ENCODE measurements at places on chromosomes 1 and 21.
A peak's percentile ranks its signal among the peaks of the same experiment; 100 is the strongest.

GRCh38 chr1:92441697-92442342 lies 44.9 kb downstream of the GFI1 start:
- no peak for DNase-seq

- no peak for DNase-seq
Observed at GRCh38 chr1:42769811-42770210, 2.8 kb downstream of the C1orf50 start.

DNA sequence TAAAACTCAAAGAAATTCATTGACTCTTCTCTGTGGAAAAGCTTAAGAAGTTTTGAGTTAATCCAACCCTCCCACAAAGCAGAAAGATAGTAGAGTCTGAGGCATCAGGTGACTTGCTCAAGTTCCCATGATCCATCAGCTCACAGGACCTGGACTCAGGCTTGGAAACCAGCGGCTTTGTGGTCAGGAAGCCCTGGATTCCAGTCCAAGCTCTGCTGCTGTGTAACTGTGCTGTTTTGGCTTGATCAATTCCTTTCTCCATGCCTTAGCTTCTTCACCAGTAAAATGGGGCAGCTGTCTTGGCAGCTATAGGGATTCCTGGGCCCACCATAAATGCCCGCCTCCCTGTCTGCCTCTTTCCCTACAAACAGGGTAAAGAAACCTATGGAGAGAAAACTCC lies 180.2 kb downstream of the HIVEP3 start:
- no peak for DNase-seq

GRCh38 chr1:207365063-207365462 lies 43.6 kb downstream of the CD55 start:
- no peak for DNase-seq

DNA sequence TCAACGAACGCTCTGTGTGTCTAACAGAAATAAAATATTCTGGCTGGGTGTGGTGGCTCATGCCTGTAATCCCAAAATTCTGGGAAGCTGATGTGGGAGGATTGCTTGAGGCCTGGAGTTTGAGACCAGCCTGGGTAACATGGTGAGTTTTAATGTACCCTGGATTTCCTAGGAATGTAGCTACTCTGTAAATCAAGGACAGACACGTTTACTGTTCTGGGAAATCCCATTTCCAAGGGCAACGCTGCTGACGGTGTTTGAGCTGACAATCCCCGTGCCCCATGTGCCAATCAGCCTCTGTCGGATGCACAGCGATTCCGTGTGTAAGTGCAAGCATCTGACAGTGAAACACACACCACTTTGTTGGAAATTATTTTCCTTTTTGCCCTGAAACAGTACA lies 8.0 kb downstream of the CORT start:
- DNase-seq, result no peak

DNA sequence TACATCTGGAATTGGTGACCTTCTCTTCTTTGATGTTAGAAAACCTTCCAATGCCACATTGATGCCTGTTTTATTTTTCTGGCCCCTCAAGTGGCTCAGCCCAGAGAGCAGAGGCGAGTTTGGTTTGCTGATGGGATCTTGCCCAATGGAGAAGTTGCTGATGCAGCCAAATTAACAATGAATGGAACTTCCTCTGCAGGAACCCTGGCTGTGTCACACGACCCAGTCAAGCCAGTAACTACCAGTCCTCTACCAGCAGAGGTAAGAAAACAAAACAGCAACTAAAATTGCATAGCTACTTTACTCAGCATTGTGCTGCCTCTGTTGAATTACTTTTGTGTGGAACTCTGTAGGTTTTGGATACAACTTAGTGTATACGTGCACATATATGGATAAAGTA lies 97.6 kb downstream of the CC2D1B start:
- DNase-seq, result no peak

DNA sequence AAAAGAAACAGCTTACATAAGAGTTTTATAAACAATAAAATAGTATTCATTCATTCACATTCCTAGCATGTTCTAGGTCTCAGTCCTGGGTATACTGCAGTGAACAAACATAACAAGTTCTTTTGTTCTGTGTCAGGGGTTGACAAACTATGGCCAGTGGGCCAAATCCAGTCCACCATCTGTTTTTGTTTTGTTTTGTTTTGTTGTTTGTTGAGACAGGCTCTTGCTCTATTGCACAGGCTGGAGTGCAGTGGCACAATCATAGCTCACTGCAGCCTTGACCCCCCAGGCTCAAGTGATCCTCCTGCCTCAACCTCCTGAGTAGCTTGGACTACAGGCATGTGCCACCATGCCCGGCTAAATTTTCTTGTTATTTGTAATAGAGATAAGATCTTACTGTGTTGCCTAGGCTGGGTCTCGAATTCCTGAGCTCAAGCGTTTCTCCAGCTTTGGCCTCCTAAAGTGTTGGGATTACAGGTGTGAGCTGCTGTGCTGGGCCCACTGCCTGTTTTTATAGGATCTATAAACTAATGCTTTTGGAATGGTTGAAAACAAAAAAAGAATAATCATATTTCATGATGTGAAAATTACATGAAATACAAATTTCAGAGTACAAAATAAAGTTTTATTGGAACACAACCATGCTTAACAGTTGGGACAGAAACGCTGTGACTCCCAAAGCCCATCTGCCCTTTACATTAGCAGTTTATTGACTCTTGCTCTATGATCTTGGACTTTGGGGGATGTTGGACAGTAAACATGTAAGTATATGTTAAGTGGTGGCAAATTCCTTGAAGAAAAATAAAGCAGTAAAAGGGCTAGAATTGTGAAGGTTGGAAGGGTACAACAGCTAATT lies 17.9 kb downstream of the CAPZA1 start:
- no peak for DNase-seq

DNA sequence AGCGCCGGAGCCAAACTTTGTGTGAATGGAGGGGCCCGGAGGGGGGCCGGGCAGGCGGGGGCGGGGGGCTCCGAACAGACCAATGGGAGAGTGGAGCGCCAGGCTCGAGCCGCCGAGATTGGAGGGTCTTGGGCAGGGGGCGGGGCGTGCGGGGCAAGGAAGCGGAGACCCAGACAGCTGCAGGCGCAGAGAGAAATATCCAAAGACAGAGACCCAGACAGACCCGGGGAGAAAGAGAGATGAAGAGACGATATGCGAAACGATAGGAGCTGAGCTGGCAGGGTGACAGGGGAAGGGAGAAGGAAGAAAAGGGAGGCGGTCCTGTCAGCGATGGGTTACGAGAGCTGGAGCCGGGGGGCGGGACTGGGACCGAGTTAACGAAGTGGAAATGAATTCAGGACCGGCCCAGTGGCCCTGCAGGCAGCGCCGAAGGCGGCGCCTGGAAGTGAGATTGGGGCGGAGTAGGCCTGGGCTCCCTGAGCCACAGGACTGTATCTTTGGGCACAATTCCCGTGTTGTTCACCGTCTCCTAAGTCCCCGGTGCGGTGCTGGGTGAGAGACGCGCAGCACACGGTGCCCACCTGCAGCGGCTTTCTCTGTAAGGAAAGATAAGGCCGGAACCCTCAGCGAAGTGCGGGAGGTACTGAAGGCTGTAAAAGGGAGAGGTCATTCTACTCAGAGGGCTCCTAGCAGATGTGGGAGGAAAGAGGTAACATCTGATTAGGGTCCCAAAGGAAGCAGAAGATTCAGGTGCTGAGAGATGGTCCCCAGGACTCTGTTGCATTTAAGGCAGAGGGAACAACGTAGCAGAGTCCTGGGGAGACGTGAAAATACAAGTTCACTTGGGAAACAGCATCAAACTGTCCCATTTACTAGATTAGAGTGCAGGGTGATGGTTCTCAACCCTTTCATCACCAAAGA lies 543 bp upstream of the KCNJ10 start:
- DNase-seq, result peak; percentile 20

DNA sequence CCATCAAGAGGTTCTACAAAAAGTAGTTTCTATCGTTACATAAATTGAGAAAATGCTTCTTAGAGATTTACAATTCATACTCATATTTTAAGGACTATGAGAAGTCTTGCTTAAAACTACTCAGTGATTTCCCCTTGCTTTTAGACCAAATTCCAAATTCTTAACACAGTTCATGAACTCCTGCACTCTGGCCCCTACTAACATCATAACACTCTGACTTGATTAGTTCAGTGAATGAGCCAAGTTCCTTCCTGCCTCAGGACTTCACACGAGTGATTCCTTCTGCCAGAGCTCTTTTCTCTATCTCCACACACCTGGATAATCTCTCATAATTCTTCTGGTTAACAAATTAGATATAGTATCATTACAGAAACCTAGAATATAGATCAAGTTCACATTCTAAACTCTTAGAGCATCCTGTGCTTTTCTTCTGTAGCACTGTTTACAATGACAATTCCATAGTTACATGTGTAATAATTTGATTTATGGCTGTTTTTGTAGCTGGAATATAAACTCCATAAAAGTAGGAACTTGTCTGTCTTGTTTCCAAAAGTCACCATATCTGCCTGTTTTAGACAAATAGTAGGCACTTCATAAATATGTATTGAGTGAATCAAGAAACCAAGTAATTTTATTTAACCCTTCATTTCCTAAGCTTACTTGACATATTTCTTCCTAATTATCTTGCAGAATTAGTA lies 59.9 kb downstream of the NUF2 start:
- no peak for DNase-seq

- DNase-seq, result no peak
Observed at GRCh38 chr21:45417951-45418300, 13.0 kb downstream of the COL18A1 start.

GRCh38 chr1:18182398-18183160 lies 75.0 kb downstream of the IGSF21 start:
- DNase-seq, result no peak

- DNase-seq, result no peak
Observed at GRCh38 chr1:53348486-53349368, 20.9 kb upstream of the LRP8 start.

DNA sequence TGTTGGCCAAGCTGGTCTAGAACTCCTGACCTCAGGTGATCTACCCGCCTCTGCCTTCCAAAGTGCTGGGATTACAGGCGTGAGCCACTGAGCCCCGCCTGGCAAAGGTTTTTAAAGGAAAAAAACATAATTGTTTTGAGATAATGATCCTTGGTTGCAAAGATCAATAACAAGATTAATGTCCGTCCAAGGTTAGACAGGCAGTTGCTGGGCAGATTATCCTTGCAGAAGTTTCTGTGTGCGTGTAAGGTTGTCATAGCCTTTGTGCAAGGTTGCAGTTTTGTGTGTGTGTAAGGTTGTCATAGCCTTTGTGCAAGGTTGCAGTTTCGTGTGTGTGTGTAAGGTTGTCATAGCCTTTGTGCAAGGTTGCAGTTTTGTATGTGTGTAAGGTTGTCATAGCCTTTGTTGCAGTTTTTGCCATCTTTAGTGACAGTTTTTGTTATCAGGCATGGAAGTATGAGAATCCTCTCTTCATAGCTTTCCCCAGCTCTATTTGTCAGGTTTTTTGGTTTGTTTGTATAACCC lies 3.6 kb downstream of the YBEY start:
- no peak for DNase-seq

DNA sequence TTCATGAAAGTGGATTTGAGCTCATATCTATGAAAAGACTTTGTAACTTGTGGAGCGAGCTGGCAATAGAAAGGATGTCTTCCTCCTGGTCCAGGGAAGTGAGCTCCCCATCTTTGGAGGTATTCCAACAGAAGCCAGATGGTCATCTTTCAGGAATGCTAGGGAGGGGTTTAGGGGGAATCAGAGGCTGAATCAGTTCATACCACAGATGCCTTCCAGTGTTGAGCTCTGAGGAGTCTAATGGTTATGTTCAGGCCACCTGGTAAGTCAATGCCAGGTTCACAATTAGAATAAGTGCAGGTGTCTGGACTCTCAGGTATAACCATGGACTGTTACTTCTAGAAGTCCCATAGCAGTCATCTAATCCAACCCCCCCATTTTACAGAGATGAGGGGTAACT lies 119.1 kb downstream of the ACTL8 start:
- DNase-seq, result no peak

DNA sequence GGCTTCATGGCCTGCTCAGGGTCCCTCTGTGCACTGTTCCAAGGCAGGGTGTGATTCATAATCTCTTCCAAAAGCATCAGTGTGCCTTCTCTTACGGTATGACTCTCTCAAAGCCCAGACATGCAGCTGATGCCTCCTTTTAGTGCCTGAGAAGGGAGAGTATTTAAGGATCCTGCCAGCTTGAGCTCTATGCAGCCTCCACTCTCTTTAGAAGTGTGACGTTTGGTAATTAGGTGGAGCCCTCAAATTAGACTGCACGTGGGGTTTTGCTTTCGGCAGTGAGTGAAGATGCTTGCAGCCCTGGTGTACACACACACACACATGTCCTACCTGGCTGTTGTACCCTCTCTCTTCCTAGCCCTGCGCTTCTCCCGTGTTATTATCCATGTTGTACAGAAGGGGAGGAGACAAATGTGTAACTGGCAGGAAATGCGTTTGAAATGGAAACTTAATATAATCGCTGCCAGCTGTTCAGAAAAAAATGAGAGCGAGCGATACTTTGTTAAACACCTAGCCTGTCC lies 2.6 kb upstream of the C1orf174 start:
- DNase-seq, result no peak

DNA sequence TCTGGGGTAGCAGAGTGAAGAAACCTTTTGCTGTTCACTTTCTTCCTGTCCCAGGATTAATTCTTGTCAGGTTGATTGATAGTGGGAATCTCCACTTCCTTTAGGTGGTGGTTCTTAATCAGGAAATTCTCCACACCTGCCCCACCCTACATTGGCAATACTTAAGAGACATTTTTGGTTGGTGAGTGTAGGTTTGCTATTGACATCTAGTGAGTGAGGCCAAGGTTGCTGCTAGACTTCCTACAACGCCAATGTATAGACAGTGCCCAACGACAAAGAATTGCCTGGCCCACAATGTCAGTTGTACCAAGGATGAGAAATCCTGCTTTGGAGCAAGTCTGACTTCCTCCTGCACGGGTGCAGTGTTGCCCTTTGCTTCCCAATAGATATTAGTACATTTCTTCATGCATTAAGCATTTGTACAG lies 38.5 kb downstream of the MAP3K7CL start:
- DNase-seq, result no peak

DNA sequence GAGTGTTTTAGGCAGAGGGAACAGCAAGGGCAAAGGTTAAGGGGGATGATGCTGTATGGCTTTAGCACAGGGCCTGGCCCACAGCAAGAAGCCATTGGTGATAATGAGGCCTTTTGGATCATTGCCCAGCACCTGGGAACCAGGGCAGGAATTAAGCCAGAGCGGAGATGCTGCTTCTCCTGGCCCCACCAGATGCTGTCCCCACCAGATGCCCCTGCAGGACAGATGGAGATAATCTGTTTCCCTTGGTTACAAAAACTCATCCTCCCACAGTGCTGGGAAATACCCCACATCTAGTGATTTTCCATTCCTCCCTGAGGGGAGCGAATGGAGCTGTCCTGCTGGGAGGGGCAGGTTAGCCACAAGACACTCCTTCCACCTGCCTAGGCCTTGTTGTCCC lies 18.8 kb downstream of the OPRD1 start:
- DNase-seq, result no peak

GRCh38 chr1:7289694-7290093 lies 481.4 kb upstream of the VAMP3 start:
- no peak for DNase-seq

- no peak for DNase-seq
Observed at GRCh38 chr1:45356186-45356585, 15.9 kb upstream of the MUTYH start.

GRCh38 chr1:165861911-165862310 lies 34.5 kb downstream of the UCK2 start:
- DNase-seq, result no peak

GRCh38 chr1:18573170-18573569 lies 57.5 kb upstream of the PAX7 start:
- DNase-seq, result no peak

GRCh38 chr1:186286615-186287315 lies 88.3 kb downstream of the TPR start:
- no peak for DNase-seq

All from GDM1 (cell line).